ENCODE measurements at places on chromosomes 2 and 18.

DNA sequence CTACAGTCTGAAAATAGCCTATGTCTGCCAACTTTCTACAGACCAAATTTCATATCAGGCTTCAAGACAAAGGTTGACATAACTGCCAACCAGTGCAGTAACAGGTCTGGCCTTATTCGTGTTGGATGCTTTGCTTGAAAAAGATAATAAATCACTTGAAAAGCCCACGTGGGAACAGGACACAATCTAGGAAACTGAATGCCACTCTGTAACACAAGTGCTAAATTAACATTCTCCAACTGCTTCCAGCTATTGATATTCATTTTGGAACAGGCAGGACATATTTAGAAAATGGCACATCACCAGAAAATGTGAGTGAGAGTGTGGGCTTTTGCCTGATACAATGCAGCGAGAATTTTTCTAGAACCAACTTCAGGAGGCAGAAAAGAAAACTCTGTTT, 165.9 kb upstream of the CCDC150 start:
- no peak for DNase-seq

- DNase-seq: no peak
These were observed 2.2 kb upstream of the ACADL start for GRCh38 chr2:210227290-210228088.

DNA sequence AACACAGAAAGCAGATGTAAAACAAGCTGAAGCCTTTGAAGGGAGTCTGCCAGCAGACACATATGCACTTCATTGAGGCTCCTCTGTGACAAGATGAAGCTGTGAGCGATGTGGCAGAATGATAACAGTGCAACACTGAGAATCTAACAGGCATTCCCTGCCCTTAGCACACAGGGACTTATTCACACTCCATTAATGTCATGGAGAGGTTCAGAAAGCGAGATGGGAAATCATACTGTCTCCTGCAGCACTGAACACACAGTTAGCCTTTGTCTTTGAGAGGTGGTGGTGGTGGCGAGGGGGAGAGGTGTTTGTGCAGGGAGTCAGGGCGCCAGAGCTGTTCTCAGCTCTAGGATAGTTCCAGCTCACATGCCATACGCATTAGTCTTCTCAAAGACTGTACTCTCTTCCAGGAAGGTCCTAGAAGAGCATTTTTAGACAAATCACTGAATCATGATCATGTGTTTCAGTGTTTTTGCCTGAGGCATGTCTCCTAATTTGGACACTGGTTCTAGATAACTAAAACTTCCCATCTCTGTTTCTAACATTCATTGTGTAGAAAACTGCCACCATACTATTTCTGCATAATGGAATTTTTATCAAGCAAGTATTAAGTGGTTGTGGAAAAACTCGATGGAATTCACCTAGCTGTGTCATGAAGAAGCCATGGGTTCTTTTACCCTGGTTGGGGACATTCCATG, 93.5 kb upstream of the ITGB6 start:
- DNase-seq: no peak

DNA sequence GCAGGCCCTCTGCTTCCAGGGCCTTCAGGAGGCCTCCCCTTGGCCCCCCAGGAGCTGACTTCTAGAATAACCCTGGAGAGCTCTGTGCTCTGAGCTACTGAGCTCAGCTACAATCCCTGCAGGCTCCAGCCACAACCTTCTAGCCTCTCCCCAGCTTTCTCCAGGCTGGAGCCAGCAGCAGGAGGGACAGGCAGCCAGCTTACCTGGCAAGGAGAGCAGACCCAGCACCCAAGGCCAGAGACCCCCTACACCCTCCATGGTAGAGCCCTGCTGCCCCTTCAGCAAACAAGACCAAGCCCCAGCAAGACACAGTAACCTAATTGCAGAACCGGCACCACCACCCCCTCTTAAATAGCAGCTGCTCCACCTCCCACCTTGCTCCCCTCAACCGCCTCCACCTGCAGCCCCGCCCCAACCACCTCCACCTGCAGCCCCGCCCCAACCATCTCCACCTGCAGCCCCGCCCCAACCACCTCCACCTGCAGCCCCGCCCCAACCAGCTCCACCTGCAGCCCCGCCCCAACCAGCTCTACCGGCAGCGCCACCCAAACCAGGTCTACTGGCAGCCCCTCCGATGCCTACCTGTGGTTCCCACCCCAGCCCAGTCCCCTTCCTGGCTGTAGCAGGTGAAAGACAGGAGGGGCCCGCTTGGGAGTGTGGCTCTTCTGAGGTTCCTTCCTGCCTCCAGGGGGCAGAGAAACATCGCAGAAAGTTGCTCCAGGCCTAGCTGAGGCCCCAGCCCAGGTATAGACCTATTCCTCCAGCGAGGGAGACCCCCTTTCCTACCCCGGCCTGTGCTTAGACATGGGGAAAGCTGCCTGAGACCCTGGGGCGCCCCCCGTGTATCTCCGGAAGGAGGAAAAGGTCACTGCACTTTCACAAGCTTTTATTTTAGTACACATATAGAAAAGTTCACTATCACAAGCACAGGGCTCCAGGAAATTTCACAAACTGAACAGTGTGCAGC, at the start of gene ASTL:
ASTL (minus strand) TSS at position 324 of the 967 bp plus-strand sequence; CDS start at position 258, 66 bp downstream.
- peak; percentile 82 for DNase-seq

DNA sequence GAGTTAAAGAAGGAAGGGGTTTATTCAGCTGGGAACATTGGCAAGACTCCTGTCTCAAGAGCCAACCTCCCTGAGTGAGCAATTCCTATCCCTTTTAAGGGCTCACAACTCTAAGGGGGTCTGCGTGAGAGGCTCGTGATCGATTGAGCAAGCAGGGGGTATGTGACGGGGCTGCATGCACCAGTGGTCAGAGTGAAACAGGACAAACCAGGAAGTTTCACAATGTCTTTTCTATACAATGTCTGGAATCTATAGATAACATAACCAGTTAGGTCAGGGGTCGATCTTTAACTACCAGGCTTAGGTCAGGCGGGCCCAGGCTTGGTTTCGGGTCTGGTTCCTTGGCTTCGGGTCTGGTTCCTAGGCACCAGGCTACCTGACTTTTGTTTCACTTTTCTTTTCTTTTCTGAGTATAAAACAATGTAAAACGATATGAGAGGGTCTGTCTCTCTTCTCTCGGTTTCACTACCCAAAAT, 30.1 kb upstream of the LIPG start:
- DNase-seq: no peak

DNA sequence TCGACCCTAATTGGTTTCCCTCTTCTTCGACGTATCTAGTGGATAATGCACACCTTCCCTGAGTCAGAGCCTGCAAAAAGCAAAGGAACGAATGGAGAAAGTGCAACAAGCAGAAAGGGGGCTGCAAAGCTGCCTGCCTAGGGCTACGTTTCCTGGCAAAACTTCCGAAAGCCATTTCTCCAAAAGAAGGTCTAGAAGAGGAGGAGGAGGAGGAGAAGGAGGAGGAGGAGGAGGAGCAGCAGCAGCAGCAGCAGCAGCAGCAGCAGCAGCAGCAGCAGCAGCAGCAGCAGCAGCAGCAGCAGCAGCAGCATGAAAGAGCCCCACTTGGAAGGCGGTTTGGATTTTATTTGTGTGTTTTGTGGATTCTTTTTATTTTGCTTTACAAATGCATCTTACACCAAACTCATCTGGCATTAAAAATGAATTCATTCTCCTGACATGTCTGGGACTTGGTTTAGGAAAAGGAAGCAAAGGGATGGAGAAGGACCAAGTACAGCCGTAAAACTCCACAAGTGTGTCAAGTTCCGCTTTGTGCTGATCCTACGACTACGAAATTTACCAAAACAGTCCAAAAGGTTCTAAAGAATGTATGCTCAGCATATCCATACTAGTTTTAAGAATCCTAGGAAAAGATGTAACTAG, 2.0 kb downstream of the TCF4 start:
- DNase-seq: peak; percentile 9

DNA sequence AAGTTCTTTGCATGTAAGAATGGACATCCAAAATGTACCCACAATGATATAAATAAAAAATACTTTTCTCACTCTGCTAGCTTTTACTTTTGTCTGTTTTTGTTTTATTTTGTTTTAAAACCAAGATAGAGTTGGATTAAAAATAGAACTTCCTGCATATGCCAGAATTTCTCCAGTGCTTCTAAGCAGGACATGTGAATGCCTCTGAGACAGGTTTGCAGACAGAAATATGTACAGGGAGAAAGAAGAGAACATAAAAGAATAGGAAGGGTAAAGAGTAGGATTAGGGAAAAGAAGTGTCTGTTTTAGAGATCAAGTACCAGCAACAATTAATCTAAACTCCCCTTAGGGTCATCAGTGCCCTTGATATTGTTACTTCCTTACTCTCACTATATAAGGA, 114.4 kb downstream of the BMPR2 start:
- DNase-seq: no peak

GRCh38 chr2:6880200-6880733, 2.7 kb downstream of the RSAD2 start:
- DNase-seq: no peak

- no peak for DNase-seq
These were observed 112.8 kb downstream of the CELF4 start for GRCh38 chr18:37452682-37453385.

GRCh38 chr2:204538182-204539018, 6.9 kb upstream of the PARD3B start:
- DNase-seq: no peak

- no peak for DNase-seq
These were observed 23.5 kb upstream of the L3MBTL4 start for GRCh38 chr18:6437937-6438818.

- no peak for DNase-seq
These were observed 113.0 kb downstream of the CDH2 start for GRCh38 chr18:28063926-28064325.

DNA sequence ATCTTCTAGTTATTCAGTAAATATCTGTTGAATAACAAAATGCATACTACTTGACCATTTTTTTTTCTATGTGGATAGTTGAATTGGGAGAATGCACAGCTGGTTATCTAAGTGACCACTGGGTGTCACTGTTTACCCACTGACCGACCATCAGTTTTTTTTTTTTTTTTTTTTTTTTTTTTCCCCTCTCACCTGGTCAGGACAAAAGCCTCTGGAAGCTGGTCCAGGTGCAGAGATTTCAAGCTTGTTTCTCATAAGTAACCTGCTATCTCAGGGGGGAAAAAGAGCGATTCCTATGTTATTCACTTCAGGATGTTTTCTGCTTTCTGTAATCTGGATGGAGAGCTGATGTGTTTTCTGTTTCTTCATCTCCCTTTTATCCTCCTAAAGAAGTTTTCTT, 256.0 kb downstream of the DCDC2C start:
- DNase-seq: peak; percentile 63

DNA sequence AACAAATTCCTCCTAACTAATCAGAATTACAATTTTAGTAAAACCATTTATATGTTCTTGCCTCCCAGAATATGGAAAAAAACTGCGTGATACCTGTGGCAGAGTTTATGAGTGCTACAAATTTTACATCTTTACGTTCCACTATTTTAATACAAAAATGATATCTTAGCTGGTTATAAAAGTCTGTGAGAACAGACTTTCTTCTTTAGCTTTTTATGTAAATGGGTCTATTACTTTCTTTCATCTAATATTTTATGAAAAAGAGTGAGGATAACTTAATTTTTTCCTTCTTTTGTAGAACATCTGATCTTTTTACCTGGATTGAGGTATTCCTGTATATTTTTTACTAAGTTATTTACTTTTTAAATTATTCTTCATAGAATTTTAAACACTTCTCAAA, 22.1 kb upstream of the REG3A start:
- DNase-seq: no peak

DNA sequence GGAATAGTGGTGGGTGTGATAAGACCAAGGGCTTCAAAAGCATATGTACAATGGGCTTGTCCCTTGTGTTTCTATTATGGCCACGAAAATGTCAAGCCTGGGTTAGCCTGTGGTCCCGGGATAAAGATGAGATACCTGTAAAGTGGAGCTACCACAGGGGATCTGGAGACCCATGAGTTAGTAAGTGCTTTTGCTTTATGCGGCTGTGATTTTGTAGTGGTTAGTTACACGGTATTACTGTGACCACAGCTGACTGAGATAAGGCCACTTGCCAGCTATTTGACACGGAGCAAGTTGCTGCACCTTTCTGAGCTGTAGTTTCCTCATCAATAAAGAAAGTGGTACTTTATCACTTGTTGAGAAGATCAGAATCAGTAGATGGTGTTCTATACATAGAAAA, 99.3 kb downstream of the PRELID3A start:
- no peak for DNase-seq

GRCh38 chr2:101984656-101985055, 7.1 kb upstream of the IL1R2 start:
- DNase-seq: no peak

- DNase-seq: no peak
These were observed 110.6 kb downstream of the SEPTIN10 start for GRCh38 chr2:109503191-109503590.

All from GM13976 (cell line).